ENCODE measurements at places on chromosomes 3 and 15. TPM values are rescaled to one million over a fixed set of nuclear protein-coding genes. Genes with fewer than 3 reads are reported as not detected.

DNA sequence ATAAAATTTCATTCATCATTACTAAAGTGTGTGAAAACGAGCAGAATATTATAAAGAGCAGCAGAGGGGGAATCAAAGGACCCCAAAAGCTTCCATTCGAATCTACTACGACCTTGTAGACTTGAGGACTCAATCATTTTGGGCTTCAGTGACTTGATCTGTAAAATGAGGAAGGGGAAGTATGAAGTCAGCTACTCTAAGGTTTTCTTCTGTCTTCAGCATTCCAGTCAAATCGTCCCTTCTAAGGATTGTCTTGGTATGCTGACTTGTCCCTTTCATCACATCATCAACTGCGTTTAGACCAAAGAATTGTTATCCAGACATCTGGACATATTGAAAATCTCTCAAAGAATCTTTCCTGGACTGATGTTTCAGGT lies 44.8 kb downstream of the PLD1 start:
- DNase-seq, result no peak

- no peak for DNase-seq
Measured at GRCh38 chr3:119346076-119346496, 51.9 kb downstream of the ARHGAP31 start.

GRCh38 chr15:58307313-58307961 lies 124.4 kb upstream of the LIPC start:
- no peak for DNase-seq

- DNase-seq, result no peak
Measured at GRCh38 chr3:5002871-5003247, 23.6 kb downstream of the BHLHE40 start.

PLA2G4B gene
- 9.4 TPM for total RNA-seq

DNA sequence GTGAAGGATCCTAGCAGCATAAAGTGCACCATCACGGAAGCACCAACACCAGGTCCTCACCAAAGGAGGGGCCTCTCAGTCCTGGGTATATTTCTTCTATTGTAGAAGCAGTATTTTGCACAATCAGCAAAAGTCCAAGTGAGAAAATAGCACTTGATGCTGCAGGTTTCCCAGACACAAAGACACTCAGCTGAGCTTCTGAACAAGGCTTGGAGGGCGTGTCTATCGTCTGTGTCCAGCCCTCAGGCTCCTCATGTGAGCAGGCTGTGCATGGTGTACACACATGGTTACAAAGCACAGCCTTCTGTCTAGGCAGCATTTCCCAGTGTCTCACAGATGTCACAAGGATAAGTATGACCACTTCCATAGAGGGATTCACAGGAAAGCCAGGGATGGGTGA lies 98.3 kb upstream of the SPATA12 start:
- DNase-seq, result no peak

GRCh38 chr15:90419738-90420406 lies 31.8 kb downstream of the IQGAP1 start:
- DNase-seq, result peak; percentile 53

DNA sequence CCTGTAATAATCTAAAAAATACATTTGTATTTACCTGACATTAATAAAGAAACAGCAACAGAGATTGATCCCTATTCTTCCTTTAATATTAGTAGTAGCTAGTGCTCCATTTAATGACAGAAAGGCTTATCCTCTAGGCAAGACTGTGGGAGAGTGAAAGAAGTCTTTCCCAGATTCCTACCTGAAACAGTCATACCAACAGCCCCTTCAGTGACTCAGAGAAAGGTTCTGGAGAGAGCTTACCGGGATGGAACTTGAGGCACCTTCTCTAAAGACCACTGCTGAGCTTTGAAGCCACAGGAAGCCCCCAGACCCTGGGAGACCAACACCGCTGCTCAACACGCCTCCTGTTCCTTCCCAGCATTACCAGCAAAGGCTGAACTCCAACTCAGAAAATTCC lies 66.9 kb upstream of the FGF12 start:
- DNase-seq, result no peak

CAMP gene
- not detected for total RNA-seq

- no peak for DNase-seq
Measured at GRCh38 chr15:75420698-75421097, 30.8 kb downstream of the SIN3A start.

DNA sequence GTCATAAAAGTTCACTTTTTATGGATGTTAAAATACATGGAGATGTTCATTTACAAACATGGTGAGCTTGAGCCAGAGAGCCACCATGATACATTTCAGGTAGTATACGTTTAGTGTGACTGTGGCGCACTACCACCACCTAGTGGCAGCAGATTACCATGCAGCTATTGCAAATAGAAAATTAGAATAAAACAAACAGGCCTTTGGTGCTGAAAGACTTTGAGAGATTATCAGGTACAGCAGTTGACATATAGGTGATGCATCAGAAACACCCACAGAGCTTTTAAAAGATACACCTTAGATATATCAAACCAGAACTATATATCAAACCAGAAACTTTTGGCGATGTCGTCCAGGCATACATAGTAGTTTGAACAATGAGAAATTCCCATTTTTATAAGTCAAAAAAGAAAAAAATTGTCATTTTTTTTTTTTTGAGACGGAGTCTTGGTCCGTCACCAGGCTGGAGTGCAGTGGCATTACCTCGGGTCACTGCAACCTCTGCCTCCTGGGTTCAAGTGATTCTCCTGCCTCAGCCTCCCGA lies 42.0 kb upstream of the ICE2 start:
- DNase-seq, result no peak

DNA sequence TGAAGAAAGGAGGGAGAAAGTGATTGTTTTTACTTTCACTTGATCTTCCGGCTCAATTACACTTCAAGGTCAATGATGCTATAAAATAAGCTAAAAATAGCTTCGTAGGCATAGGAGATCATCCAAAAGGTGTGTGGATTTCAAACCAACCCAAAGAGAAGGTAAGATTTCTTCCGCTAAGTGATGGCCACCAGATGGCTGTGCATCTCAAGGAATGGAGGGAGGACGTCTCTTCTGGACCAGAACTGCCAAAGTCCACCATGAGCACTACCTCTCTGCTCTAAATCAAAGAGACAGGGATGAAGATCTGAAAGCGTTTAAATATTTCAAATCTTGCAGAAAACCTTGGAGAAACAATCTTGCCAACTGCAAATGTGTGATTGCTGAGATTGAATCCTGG lies 199.1 kb upstream of the ZPLD1 start:
- peak; percentile 34 for DNase-seq

CLRN1 gene
- not detected for total RNA-seq

DNA sequence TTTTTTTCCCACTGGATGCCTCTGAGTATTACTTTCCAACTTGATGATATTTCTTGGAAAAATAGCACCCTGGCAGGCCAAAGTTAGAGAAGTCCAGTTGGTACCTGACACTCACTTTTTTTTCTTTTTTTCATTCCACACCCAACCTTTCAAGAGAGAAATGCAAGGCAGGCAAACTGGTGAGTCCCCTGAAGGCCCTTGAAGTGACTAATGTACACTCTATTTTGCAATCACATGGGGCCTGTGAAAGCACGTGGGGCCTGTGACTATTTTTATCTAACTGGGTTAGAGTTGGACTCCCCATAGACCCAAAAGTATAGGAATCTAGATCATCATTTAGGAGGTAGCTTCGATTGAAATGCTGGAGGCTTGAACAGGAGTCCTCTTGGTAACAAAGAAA lies 316.7 kb downstream of the CHL1 start:
- no peak for DNase-seq

DNA sequence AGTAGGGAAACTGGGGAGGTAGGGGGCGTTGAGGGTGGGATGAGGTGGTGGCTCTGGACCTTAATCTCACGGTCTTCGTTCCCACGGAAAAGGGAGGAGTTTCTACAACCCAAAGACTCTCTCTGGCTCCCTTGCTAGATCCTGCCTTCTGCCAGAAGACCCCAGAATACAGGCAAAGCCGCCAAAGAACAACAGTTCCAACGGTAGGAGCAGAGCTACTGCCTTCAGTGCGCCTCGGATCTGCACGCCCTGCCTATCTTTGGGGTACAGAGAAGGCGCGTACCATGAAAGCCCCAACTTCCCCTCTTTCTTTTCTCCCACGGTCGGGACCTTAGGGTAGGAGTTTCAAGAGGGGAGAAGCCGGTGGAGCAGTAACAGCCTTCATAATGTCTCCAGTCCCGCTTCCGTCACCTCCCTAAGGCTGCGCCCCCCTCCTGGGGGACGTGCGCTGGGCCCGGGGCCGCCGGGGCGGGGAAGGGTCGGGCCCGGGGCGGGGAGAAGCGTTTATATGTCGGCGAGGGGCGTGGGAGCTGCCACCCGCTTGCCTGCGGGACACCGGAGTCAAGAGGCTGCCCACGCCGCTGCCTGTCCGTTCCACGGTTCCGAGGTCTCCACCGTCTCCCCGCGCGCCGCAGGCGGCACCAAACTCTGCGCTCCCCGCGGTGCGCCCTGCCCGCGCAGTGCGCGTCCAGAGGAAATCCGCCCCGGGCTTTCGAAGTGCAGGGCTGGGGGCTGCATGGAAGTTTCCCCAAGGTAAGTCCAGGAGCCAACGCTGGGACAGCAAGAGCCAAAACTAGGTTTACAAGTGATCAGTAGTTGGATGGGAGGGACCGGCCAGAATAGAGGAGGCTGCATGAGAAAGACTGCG lies at the start of gene COL6A6:
Gene COL6A6, plus strand, starts transcription at position 533 of the 868 bp plus-strand sequence. CDS start 43,188 bp downstream, outside the sequence.
- DNase-seq, result no peak

- peak; percentile 42 for DNase-seq
Measured at GRCh38 chr3:5190147-5190791, 2.8 kb downstream of the EDEM1 start.

IQCF5 gene
- total RNA-seq, result not detected

TAGLN3 gene
- 0.49 TPM for total RNA-seq
